Stimulated activated naive CD4-positive, alpha-beta T cell treated with Interleukin-2 at 50 U/mL for 16 hours (primary cell): ENCODE measurements at places on chromosomes 12 and 14.

DNA sequence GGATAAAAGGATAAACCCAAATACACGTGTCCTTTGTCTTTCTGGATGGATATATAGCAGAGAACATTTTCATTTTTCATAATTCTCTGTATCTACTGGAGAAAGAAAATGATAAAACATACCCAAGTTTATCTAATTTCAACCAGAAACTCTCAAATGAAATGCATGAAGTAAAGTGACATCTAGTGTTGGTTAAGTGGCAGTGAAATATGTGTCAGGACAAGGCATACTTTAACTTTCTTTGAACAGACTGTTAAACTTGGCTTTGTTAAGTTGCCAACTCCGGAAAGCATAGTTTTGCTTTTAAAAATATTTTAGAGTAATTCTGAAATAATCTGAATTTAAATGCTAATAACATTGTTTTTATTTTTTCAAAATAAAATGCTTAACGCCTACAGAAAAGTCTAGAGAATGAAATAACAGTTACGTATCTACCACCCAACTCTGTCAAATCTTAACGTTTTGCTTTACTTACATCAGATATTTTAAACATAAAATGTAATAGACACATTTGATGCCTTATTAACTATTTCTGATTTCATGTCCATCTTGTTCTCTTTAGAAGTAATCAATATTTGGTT lies 25.2 kb upstream of the NTN4 start:
- DNase-seq, result no peak

DNA sequence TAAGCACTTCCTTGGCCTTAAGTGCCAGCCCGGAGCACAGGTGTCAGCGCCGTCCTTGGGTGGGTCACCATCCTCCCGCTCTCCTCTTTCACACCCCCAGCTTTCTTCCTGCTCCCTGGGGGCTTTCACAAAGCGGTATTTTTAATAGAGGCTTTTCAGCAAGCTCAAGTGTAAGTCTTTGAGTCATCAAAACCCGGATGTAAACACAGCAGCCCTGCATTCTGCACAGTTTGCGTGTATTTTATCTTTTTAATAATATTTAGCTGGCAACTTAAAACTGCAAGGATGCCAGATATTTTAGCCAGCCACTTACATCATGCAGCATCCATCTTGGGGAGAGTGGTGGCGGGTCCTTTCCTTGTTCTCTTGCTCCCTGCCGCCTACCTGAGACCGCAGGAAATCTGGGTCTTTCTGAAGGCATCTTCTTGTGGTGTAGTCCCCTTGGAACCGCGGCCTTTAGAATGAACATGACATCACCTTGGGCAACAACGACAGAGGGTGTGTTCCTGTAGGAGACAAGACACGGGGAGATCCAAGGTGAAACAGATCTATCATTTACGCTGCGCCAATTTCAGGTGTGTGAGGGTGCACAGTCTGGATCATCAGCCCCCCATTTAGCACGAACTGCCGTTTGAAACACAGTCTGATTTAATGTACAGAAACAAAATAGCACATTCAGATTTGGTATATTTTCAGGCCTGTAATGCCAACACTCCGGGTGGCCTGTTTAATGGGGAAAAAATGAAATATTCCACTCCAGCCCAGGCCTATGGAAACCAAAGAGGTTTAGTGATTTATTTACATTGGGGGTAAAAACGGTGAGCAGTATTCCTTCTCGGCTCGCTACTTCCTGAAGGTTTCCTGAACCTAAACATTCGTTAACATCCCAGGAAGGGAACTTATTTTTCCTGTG lies 12.5 kb upstream of the IRF2BPL start:
- no peak for DNase-seq

DNA sequence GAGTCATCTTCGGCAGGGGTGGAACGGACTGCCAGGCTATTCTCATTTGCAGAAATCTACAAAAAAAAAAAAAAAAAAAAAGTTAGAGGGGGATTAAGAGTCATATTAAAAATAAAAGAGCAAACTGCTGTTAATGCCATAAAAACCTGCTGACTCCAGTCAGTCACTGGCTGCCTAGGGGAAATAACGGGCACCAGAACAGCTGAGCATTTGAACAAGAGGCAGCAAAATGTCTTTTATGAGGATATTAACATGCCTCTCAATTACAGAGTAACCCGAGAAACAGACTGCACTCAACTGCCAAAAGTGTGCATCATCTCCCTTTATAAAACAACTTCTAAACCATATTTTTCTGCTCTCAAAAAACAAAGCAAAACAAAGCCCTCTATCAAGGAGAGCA lies 28.7 kb upstream of the CERS5 start:
- DNase-seq, result no peak

DNA sequence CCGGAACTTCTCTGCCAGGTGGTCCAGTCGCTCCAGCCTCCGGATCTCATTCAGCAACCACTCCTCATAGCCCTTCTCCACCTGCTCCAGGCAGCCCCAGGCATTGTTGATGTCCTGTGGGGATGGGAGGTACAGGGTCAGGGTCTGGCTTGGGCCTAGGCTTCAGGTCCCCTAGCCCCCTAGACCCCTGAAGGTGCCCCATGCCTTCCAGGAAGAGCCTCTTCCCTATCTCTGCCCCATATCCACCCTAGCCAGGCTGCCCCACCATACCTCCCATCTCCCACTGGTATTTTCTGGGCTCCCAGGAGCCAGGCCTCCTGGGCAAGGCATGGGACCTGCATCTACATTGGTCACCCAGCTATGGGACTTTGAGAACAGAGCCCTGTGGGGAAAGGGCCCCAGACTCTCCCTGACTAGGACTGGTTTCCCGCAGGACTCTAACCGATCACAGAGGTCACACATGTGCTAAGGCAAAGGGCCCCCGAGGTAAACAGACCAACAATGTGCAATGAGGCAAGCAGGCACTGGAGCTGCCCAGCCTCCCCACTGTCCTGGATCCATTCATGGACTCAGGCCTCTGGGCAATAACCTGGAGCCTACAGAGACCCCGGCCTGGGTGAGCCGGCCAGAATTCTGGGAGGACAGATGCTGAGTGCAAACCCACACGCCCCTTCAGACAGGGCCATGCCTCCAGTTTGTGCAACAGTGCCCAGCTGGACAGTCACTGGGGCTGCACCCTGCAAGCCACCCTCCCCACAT lies 88.8 kb downstream of the ACTN1 start:
- DNase-seq, result no peak

DNA sequence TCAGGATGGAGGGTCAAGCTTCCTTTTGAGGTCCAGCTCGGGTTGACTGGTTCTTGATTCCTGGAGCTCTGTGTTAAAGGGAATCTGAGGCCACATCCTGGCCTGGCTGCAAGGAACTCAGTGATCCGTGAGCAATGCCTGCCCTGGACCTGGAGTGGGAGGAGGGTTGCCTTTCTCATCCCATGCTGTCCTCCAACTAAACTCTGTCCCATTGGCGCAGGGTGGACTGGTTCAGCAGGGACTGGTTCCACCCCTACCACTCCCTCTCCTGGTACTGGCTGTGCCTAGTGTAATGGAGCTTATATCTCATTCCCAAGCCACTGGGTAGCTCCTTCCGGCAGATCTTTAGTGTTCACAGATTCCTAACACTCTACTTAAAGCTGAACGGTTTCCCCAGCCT lies 3.9 kb upstream of the CMKLR1 start:
- no peak for DNase-seq

DNA sequence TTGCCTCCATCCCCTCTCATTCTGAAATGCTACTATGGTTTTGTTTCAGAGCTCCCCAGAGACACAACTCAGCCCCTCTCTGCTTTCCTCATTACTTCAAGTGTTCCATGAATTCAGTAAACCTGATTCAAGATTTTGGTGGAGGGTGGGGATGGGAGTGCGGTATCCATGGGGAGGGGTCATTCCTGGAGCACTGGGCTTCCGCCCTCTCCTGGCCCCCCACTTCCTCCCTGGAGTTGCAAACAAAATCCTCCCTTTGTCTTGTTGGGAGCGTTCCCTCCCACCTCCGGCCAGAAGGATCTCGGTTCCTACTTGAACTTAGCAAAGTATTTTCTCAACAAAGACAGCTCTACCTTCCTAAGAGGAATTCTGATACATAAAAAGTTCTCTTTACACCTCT lies 71.8 kb upstream of the LTA4H start:
- no peak for DNase-seq

GRCh38 chr14:61290701-61291100 lies 9.6 kb upstream of the TMEM30B start:
- no peak for DNase-seq

DNA sequence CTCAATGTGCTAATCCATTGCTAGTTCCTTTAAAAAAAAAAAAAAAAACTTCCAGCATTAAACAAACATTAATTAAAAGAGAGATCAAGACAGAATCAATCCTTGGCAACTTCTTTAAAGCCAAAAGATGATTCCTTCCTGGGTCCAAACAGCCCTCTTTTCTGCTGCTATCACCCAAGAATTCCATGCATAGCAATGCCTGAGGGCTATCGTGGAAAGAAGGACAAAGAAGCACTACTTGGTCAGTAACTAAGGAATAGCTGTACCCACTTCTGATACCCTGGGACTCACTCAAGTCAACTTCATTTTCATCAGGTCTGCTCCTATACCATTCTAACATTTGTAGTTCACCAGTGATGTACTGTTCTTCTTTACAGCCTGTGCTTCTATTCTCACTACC lies 51.8 kb downstream of the SLC38A2 start:
- no peak for DNase-seq

GRCh38 chr12:52271158-52271557 lies 3.3 kb upstream of the KRT86 start:
- DNase-seq, result no peak

DNA sequence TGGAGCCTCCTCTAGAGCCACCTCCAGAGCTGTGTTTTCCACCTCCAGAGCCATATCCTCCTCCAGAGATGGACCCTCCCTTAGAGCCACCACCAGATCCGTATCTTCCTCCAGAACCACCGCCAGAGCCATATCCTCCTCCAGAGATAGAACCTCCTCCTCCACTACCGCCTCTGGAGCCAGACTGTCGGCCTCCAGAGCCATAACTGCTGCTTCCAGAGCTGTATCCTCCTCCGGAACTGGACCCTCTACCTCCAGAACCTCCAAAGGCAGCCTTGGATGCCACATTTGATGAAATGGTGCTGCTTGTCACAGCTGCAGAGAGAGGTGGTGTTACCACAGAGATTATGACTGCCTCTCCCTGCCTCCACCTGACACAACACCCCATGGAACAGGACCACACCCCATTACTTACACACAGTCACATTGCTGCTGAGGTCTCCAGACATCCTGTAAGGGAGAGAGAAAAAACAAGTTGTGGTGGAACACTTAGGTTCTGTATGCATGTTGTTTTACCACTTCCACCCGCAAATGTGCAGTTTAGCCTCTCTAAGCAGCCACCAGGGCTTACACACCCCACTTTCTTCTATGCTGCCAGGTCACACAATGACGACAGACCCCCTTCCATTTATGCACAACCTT lies 6.8 kb downstream of the KRT2 start:
- no peak for DNase-seq

DNA sequence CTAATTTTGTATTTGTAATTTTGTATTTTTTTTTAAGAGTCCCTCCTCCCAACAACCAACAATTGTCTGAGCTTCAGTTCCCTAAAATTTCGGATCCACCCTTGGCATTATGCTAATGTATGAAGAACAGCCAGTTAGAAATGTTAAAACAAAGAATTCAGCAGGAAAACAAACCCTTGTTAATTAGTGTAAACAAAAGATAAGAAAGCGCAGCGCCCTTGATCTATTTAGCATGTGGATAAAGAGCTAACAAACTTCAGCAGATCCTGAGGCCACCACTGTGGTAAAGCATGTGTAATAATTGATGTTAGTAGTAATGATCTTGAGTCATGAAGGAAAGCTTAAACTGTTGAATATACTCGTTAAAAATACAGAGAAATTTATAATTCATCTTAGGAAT lies 199.8 kb downstream of the TMX1 start:
- no peak for DNase-seq

- no peak for DNase-seq
Measured at GRCh38 chr14:73500360-73500759, 9.6 kb downstream of the RIOX1 start.

DNA sequence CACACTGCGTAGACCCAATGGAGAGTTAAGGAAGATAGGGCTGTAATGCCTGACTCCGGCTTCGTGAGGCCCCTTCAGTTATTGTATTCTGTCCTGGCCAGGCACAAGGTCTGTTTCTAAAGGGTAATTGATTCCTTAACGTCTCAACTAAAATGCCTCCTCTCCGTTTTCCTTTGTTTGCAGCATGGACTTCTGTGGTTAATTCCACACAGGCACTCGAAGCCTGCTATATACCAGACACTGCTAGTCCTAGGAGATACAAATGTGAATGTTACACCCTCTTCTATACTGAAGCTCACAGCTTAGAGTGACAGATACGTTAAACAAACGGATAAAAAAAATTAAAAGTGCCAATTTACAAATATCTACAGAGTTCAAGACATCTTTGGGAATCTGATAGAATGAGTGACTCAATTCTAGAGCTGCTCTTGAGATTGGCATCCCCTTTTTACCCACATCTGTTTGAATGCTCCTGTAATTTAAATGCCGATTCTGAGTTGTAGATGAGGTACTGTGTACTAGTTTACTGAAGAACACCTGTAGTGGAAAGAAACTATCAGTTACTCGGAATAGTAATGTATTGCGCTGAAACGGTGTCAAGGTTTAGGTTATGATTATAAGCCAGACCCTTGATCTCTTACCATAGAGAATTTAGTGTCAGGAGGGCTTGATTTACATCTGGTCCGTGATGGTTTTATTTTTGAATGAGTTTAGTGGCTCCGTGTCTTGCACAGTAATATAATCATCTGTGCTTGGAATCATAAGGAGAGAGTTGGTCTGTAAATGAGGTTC lies 784 bp downstream of the PSMA6 start:
- DNase-seq, result no peak

DNA sequence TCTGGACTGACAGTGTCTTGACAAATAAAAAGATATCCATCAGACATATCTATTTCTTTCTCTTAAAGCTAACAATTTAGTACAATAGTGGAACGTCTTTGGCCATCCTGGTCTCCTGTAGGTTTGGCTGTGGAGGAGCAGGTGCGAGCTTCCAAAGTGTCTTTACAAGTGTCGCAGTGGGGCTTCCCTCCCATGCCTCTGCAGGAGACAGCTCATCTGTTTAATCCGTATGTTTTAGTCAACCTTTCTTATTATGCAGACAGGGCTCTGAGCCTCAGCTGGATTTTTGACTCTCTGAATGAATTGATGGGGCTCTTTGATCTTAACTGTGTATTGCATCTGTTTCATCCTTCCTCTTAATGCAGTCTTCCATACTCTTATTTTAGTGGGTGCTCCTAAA lies 57.5 kb downstream of the RMST start:
- no peak for DNase-seq

DNA sequence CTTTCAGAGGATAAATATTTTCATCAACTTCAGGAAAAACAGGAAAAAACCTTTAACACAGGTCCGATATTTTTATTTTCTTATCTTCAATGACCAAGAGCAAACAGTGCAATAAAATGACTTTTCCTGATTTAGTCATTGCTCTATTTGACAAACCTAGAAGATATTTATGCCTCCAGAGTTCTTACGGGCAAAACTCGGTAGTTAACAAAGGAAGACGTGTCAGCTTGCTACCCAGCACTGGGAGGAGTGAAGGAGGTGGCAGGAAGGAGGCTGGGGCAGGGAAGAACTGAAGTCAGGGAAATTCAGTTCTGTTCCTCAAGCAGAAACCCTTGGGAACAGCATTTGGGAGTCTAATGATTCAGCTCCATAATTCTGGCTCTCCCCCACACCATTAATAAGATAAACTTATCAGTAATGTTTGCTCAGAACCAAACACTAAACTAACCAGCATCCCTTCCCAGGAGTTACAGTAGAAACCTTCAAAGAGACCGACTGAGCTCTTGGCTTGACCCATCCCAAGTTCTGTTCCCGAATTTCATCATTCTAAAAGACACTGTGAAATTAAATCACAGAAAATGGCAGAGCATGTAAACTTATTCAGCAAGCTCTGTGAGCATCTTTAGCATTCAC lies 163.3 kb downstream of the APAF1 start:
- DNase-seq, result no peak

- DNase-seq, result no peak
Measured at GRCh38 chr12:106585105-106585520, 2.3 kb downstream of the RFX4 start.
